ENCODE measurements at places on chromosomes 11 and 22. TPM values are rescaled to one million over a fixed set of nuclear protein-coding genes. Genes with fewer than 3 reads are reported as not detected.

DNA sequence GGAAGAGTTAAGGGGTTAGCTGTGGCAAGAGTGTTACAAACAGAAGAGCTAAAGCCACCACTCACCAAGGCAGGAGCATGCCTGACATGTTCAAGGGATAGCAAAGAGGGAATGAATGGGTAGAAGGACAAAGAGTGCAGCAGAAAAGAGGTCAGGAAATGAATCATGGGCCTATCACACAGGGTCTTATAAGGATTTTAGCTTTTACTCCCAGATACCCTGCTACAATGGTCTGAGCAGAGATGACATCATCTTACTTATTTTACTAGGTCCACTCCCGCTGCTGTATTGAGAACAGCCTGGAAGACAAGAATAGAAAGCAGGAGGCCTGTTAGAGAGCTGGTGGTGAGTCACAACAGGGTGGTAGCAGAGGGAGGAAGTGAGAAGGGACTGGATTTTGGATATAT lies 9.8 kb downstream of the TRAF6 start:
- no peak for DNase-seq

- DNase-seq: peak; percentile 27
Observed at GRCh38 chr11:118715245-118715831, 35.9 kb upstream of the TREH start.

DNA sequence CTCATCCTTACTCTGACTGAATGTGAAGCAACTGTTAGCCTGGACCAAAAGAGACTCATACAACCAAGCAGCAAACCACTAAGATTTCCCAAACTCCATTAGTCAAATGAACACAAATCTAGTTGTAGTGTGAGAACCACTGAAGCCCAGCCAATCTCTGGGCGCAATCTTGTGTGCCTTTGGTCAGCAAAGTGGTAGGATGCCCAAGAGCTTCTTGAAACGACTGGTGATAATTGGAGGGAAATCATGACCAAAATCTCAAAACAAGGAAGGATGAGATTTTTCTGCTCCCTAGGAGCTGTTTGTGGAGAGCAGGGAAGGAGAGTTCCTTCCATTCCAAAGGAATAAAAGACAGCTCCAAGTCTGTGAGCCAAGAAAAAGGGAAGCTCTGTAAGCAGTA lies 24.0 kb downstream of the F2 start:
- DNase-seq: no peak

DNA sequence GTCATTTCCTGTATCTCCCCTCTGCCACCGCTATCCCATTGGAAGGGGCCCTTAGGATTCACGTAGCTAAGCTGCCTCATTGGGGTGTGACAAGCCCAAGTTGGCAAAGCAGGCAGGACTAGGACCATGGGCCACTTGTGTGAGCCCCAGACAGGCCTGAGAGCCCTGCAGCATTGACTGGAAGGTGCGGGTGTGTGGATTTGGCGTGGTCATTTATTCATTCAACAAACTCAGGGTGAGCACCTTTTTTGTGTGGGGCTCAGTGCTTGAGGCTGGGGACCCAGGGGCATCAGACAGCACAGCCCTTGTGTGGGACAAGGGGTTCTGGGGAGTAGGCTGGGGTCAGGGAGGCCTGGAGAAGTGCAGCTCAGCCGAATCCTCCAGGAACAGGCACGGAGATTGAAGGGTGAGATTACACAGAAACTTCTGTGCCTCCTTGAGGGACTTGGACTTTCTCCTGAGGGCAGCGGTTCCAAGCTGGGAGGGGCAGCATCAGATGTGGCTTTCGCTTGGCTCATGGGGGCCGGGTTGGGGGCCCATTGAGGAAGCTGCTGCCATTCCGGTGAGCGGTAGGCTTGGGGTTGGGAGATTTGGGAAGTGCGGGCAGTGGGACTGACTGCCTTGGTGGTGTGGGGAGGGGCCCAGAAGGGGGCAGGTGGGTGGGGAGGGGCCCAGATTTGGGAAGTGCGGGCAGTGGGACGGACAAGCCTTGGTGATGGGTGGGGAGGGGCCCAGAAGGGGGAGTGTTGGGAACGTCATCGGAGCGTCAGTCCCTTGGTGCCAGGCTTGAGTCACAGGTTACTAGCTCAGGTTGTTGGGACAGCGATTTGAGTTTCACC lies 11.9 kb downstream of the MGAT3 start:
- no peak for DNase-seq

DNA sequence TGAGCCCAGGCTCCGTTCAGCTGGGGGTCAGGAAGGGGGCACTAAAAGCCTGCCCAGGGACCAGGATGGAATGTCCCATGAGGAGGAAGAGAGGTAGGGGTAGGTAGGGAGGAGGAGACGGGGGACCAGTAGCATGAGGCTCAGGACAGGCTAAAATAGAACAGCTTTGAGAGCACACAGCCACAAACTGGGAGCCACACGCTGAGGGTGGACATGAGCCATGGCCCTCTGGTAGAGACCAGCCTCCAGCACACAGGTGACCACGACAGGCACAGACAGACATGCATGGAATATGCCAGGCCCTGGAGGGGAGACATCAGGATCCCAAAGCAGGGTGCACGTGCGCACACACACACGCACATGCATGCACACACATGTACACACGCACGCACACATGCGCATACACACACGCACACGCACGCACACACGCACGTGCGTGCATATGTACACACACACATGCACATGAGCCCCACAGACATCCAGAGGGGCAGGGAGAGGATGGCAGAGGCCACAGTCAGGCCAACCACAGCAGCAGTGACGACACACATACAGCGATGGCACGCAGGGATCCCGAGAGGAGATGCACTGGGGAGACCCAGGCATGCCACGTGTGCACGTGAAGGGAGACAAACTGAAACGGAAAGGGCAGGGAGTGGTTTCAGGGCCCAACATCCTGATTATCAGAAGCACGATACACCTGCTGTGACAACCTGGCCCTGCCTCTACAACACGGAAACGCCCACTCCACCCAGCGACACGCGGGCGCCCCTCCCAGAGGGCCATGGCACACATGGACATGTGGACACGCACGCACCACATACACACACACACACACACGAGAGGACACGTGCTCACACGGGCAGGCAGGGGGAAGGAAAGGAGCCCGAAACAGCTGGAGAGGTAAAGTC lies 25.7 kb downstream of the LRRC10B start:
- DNase-seq: no peak

INS gene
- not detected for polyA plus RNA-seq

DNA sequence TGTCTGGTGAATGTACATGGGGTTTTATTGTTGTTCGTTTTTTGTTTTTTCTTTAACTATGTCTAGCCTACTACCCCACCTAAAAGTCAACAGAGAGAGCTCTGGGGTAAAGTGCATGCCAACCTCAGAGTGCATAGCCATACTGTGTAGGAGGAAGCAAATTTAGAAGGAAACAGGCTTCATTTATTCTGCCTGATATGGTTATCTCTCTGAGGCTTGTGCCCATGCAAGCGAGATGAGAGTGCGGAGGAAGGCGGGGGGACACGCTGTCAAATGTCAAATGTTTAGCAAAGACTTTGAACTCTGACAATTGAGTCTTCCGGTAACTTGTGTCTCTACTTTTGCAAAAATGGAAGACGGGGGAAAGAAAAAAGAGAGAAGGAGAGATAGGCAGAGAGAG lies 295.5 kb downstream of the ETS1 start:
- DNase-seq: no peak

DNA sequence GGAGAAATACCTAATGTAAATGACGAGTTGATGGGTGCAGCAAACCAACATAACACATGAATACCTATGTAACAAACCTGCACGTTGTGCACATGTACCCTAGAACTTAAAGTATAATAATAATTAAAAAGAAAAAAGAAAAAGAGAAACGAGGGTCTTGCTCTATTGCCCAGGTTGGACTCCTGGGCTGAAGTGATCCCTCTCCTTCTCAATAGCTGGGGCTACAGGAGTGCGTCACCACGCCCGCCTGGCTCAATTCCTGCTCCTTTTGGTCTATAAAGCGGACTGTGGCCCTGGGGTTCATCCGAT lies 521 bp upstream of the PTS start:
- no peak for DNase-seq

DNA sequence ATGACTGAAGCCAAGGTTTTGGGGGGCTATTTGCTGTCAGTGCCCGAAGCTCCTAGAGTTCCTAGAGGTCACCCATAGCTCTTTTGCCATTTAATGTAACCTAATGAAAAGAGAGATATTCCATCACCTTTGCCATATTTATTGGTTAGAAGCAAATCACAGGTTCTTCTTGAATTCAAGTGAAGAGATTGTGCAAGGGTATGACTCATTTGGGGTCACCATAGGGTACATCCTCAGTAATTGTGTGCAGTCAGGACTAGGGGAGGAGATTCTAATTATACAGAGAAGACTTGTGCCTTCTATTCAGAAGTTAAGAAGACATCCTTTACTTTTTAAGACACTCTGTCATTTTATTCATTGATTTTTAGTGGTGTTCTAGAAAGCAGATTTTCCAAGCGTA lies 6.9 kb upstream of the PRAME start:
- no peak for DNase-seq

SLC22A6 gene
- polyA plus RNA-seq: 33.4 TPM

TRPC6 gene
- 6.6 TPM for polyA plus RNA-seq

DNA sequence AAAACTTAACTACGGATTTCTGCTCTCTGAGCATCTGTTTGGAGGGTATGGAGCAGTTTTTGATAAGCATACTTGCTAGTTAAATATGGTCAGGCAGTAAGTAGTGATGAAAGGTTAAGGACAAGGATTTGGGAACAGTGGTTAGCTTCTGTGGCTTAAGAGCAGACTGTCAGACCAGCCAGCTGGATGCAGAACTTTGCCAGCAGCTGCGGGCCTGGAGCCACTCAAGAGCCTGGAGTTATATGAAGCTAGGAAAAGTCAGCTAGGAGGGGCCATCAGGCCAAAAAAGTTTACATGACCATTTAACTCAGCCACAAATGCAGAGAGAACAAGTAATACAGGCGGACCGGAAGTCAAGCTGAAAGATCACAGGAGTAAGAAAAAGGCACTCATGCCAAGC lies 1817.7 kb downstream of the LRRC4C start:
- no peak for DNase-seq

DNA sequence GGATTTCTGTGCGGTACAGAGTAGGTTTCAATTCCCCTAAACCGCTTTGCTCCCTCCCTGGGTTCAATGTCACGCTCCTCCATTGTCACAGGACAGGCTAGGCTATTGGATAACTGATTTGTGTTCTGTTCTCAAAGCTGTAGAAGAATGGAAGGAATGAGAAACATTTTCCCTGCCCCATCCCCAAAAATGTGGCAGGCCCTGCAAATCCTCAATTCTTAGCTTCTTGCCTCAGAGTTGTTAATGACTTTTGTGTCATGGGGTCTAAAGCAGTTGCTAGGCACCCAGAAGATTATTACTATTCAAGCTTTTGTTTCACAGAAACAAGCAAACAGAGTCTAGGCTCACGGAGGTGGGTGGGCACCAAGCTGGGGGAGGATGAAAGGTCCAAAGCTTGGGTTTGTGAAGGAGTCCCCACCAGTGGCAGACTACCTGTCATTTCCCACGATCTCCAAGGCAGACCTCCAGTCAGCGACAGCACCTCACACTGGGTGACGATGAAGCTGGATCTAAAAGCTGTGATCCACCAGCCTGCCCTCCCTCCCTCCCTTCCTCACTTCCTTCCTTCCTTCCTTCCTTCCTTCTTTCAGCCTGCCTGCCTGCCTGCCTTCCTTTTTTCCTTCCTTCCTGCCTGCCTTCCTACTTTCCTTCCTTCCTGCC lies 1080.2 kb downstream of the OPCML start:
- DNase-seq: no peak

GRCh38 chr11:9280655-9281301 lies 15.6 kb upstream of the DENND5A start:
- no peak for DNase-seq

NKAPD1 gene
- 61.1 TPM for polyA plus RNA-seq

CHADL gene
- 4.9 TPM for polyA plus RNA-seq

GLYATL1B gene
- not detected for polyA plus RNA-seq

EPS8L2 gene
- polyA plus RNA-seq: 104 TPM

RPS6KB2 gene
- polyA plus RNA-seq: 42.5 TPM

GRCh38 chr11:77656362-77656761 lies 18.8 kb upstream of the CLNS1A start:
- no peak for DNase-seq

HEPHL1 gene
- 0.30 TPM for polyA plus RNA-seq

GRCh38 chr11:64032050-64032449 lies 3.7 kb upstream of the FLRT1 start:
- no peak for DNase-seq

APOA5 gene
- not detected for polyA plus RNA-seq

CBY1 gene
- polyA plus RNA-seq: 58.4 TPM

GRCh38 chr22:43892183-43892894 lies 526 bp upstream of the PNPLA5 start:
- no peak for DNase-seq

GRCh38 chr11:82945682-82946081 lies 44.1 kb downstream of the DDIAS start:
- DNase-seq: no peak

- DNase-seq: no peak
Observed at GRCh38 chr22:26273011-26273675, 103.9 kb downstream of the SEZ6L start.

DNA sequence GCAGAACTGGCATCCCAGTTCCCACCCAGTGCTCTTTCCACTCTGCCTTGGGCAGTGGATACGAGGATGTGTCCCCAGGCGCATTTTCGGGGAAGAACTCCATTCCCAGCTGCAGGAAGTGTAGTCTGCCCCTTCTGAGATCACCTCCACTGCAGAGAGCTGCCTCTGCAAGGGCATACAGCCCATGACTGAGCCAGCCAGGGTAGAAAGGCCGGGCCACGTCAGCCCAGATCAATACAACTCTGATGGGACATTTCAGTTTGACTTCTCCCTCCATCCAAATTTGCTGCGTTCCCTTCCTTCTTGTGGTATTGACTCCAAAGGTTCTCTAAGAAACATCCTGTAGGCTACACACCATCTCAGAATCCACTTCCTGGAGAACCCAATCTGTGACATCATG lies 19.7 kb downstream of the MOGAT2 start:
- DNase-seq: no peak

- no peak for DNase-seq
Observed at GRCh38 chr11:6061475-6061874, 30.9 kb upstream of the OR56A1 start.

XRRA1 gene
- polyA plus RNA-seq: 13.7 TPM

DNA sequence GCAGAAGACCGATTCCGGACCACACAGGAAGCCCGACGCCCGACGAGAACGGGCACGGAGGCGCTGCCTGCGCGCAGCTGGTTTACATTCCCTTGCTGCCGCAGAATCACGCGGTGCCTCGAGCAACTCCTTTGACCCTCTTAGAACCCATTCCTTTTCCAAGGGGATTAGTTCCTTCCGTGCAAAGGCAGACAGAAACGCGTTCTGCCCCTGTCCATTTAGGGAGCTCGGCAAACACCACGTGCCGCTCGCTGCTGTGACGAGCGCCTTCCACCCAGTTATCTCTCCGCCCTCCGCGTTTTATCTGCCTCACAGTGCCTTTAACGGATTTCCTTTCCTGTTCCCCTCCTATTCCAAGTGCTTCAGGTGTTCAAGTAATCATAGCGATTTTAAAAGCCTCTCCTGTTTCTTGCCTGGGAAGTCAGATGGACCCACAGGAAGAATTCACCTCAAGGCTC lies 24.1 kb upstream of the MICAL3 start:
- DNase-seq: no peak

DNA sequence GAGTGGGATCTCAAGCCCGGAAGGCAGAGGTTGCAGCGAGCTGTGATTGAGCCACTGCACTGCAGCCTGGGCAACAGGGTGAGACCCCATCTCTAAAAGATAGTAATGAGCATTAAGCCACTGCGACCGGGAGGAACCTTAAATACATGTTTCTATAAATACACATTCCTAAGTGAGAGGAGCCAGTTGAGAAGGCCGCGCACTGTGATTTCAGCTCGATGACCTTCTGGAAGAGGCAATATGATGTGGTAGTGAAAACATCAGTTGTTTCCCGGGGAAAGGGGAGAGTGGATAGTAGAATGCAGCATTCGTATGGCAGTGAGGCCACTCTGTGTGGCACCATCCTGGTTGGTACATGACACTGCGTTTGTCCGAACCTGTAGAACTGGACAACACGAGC lies 18.0 kb downstream of the PTDSS2 start:
- DNase-seq: no peak

Measured in left renal cortex interstitium (tissue), 4 donors.